ENCODE measurements at places on chromosomes 13 and 19. TPM values are rescaled to one million over a fixed set of nuclear protein-coding genes. Genes with fewer than 3 reads are reported as not detected.

DNA sequence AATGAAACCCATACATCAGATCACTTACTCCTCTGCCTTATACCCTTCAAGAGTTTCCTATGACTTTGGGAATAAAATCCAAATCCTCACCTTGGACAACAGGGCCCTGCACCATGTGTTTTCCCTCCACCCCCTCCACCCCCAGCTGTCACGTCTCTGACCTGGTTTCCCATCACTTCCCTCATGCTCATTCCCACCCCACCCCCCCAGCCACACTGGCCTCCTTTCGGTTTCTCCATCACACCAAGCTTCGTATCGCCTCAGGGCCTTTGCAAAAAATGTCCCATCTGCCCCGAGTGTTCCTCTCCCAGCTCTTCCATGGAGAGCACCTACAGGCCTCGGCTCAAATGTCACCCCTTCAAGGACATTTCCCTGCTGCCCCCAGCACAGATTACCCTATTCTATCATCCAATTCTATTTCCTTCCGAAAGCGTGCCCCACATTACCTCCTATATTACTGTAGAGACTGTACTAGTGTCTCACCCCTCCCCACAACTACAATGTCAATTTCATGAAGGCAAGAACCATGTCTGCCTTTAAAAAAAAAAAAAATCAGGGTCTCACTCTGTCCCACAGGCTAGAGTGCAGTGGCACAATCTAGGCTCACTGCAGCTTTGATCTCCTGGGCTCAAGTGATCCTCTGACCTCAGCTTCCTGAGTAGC is 16.8 kb upstream of the FFAR2 start:
- no peak overlapping the region for H3K27ac ChIP-seq
- H3K27me3 ChIP-seq, result peaks cover 3% of the 10 kb centered on the region
- H3K4me3 ChIP-seq, result no peak overlapping the region
- no peak for DNase-seq
- peaks cover 5% of the 10 kb centered on the region for H3K4me1 ChIP-seq

Gene OR7C1
- total RNA-seq, result not detected

Gene CHERP
- total RNA-seq, result 70.9 TPM

Gene TPTE2
- not detected for total RNA-seq

Gene CPB2
- total RNA-seq, result not detected
